HCT116 (cell line): ENCODE measurements at places on chromosomes 5 and 9.

DNA sequence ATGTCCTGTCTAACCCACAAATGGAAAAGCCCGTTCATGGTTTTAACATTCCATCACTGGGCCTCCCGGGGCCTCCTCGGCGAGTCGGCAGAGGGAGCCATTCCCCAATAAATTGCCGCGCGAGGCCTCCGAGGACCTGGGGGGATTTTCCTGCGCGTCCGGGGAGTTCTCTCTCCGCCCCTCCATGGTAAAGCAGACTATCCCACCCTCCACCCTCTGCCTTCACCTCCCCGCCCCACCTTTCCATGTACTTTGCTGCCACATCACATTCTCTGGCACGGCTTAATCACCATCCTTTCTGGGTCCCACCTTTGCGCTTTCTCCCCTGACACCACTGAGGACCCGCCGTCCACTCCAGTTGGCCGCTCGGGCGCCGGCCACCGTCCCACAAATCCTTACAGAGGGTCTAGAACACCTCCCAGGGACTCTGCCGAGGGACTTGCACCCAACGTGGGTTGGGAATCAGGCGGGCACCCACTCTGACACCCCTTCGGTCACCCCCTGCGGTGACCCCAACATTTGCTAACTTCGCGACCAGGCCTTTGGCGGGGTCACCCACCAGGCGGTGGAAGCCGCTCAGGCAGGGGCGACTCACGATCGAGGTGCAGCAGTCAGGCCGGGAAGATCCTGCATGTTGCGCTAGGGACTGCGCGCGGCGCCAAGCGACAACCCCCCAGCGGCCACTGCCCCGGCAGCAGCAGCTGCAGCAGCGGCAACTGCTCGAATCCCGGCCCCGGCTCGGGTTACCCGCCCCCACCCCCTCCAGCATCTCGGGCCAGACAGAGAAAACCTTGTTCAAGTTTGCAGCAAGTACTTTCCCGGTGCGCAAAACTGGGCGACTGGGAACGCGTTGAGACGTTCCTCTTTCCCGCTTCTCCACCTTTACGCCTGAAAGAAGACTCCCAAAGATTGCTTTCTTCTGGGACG, at the start of gene MEGF10:
MEGF10 (plus strand) TSS at position 778 of the 927 bp plus-strand sequence. CDS start 40,513 bp downstream, outside the sequence.
- no peak for DNase-seq

DNA sequence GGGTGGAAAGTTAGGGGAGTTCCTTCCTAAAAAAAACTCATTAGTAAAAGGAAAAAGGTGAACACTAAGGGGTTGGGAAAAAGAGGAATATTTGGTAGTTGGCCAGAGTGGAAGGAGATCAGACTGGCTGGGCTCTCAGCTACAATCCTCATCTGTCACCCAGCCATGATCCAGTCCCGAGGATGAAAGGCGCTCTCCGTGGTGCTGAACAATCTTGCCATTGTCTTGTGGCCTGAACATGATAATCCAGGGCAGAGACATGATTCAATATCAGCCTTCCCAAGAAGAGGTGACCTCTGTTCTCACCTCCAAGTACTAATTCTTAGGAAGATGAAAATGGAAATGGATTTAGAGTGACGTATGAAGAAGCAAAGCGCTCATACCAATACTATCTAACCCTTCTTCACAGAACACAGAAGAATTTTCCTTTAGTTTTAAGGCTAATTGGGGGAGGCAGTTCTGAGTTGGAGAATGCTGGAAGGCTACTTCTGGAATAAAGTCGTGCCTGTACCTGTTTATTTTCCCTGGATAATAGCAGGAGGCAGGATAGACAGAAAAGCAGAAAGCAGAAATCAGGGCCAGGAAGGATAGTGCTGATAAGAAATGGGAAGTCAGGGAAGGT, 36.6 kb upstream of the MYORG start:
- no peak for DNase-seq

GRCh38 chr9:4221931-4222330, 77.9 kb downstream of the GLIS3 start:
- DNase-seq = no peak

DNA sequence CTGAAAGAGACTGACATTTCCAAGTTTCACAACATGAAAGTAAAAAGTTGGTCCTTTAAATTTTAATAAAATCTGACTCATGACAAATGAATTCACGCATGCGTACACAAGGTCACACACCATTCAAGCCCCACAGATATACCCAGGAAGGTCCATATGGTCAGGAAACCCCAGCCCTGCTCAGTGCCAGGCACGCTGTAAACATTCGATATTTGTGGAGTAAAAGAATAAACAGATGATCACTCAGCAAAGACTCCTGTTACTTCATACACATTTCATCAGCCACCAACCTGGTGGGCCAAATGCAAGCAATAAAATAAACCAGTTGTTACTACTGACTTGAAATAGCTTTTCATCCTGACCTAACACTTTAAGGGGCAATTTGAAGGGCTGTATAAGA, 158.0 kb upstream of the RETREG1 start:
- DNase-seq = no peak

DNA sequence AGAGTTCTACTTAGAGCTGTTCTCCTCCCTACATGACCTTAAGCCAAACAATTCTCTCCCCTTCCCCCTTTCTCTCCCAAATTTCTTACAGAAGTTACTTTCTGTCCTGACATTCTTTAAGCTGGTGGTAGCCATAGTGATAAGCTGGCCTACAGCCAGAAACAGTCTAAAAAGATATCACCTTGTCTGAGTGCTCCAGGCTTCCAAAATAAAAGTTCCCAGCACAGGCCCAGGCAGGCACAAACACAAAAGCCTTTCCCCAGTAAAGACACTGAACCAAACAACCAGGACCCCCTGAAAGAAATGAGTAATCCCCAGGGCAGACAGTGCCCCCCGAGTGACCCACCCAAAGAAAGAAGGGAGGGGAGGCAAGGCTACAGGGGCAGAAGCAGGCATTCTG, 19.2 kb downstream of the SIL1 start:
- DNase-seq = no peak

DNA sequence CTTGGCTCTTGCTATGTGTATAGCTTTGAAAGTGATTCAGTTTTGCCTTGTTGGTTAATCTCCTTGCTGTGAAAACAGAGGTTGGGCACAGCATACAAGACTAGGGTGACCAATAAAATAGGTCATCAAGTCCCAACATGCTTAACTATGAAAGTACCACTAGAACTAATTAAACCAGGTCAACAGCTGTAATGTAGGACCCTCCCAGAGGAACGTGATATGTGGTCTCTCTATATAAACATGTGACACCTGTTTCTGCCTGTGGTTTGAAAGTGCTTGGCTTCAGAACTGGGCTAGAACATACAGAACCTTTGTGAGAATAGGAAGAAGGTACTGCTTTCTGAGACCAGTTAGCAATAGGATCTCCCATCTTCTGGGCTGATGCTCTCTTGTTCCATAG, 297.1 kb downstream of the FBXL7 start:
- no peak for DNase-seq

GRCh38 chr9:84154320-84154719, 173.7 kb downstream of the RMI1 start:
- DNase-seq = no peak

DNA sequence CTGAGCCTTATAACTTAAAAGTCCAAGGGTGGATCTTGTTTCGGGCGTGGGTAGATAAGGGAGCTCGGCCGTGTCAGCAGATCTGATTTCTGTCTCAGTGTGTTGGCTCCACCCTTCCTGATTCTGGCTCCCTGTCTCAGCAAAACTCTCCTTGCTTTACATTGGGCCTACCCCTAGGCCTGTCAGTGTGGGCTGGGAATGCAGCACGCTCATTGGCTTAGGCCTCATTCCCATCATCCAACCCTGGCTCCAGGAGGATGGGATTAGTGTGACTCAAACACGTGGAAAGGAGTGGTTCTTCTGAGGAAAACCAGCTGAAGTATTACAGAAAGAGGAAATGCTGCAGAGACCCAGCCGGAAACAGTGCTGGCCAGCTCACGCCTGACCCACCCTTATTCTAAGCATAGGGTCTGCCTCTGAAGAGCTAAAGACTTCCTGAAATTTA, 59.9 kb downstream of the ZFAND5 start:
- DNase-seq = peak; percentile 95

DNA sequence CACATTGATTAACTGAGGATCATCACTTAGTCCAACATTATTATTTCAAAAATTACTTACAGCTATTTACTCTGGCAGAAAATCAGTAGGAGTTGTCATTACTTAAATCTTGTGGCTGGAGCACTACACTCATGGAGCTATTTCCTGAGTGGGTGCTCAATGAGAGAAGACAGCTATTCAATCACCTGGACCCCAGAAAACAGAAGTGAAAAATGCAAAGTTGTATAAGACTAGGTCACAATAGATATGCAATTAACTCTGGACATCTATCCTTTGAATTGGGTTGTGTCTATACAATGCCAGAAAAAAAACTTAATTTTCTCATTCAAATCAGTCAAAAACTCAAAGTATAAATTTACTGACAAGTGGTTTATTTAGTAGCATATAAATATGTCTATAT, 340.9 kb downstream of the EFNA5 start:
- DNase-seq = no peak

- no peak for DNase-seq
Measured at GRCh38 chr9:108259917-108260675, 595.7 kb downstream of the ACTL7B start.

GRCh38 chr5:59553992-59554391, 339.5 kb downstream of the PDE4D start:
- DNase-seq = no peak

DNA sequence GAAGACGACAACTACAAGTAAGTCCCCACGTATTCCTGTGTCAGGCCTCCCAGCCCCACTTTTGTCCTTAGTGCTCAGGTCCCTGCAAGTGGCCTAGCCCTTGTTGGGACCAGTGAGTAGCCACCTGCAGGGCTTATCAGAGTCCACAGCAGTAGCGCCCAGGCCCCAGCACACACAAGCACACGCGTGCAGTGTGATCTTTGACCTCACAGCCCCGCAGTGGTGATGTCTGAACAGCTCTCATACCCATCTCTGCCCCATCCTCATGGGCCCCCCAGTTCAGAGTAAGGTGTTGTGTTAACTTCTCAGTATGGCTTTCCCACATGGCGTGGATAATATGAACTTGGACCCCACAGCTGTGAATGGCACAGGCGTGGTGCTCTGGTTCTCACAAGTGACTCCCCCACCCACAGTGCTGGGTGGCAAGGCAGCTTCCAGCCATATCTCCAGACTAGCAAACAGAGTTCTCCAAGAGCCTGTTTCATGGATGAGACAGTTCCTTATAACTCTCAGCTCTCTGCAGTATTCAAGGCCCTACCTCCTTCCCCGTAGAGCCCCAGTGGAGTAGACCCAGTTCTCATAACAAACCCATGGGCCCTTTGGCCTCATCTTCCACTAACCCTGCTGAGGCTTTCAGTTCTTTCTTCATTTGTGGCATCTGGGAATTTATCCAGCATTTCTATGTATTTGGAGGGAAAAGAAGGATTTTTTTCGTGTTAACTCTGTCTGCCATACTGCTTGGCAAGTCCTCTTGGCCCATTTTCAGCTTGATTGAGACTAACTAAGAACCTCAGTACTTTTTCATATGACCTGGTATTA, 46.5 kb upstream of the ANGPTL2 start:
- DNase-seq = no peak

DNA sequence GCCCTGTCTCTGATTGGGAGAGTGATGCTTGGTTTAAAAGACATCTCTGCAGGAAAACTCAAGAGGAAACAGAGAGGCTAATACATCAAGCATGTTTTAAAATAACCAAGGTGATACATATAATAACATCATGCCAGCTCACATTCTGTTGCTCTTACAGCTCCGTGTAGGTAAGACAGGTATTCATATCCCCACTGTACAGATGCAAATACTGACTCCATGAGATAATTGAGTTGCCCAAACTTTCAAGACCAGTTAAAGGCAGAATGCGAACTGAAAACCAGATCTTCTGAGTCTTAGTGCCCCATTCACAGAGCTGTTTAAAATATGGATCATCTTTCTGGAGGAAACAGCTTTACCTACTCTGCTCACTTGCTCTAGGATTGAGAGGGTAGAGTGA, 214.0 kb downstream of the PIK3R1 start:
- DNase-seq = no peak

DNA sequence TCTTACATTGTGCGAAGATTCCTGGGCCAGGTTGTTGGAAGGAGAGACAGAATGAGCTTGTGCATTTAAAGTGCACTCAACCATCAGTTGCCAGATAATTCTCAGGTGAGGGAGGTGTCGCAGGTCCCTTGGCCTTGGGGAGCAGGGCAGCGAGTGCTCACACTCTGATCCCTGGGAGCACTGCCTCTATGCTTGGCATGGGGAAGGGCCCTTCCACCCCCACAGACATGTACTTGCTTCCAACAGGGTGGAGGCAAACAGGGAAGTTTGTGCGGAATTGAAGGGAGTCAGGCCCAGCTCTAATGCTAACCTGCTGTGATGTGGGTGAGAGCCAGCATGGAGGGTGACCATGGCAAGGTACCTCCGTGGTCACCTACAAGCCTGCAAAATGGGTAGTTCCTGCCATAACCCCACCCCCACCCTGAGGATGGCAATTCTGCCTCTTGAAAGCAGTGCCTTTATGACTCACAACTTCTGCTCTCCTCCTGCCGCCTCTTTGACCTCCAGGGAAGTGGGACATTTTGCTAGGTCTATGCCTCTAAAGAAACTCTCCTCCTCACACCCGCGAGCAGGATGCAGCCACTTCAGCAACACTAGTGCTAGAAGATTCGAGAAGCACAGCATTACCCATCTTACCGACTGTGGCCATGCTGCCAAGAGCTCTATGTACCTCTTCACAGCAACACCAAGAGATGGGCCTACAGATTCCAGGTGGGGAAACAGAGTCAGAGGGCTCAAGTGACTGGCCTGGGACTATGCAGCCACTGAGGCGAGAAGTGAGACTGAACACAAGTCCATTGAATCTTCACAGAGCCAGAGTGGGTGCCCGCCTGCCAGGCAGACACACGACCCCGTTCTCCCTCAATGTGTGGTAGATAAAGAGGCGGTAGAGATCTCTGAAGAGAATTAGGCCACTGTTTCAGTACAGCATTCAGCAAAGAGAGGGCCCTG, 22.1 kb upstream of the SLC25A51 start:
- DNase-seq = no peak

DNA sequence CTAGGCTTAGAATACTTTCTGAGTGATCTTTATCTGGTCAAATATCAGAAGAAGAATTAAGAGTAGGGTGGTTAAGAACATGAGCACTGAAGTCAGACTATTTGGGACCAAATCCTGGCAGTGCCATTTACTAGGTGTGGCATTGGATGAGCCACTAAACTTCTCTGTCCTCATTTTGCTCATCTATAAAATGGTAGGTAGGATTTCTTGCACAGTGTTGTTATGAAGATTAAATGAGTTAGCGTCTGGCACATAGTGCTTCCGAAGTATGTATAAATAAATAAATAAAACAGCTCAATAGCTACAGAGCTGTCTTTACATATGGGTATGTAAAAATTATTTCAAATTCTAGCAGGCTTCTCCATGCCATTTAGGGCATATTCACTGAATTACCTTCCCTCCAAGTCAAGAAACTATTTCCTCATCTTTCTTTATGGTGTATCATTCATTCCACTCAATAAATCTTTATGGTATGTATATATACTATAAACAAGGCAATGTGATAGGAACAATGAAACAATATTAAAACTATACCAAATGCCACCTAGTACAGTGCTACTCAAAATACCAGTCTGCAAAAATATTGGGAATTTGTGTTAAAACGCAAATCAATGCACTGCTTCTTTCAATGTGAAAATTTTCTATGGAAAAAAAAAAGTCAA, 9.8 kb upstream of the PGGT1B start:
- no peak for DNase-seq
